NCI-H510A treated with DMSO at 0.1 percent for 48 hours (cell line): ENCODE measurements at places on chromosomes 5 and 9.
A peak's percentile ranks its signal among the peaks of the same experiment; 100 is the strongest.

GRCh38 chr5:174708476-174709207, 15.7 kb upstream of the MSX2 start:
- no peak for DNase-seq

- DNase-seq, result peak; percentile 84
Observed at GRCh38 chr9:132575005-132575609, 7.3 kb upstream of the BARHL1 start.

- no peak for DNase-seq
Observed at GRCh38 chr9:87718852-87719612, 6.9 kb upstream of the CTSL start.

- DNase-seq, result no peak
Observed at GRCh38 chr5:176744584-176744965, 65.8 kb upstream of the UNC5A start.

DNA sequence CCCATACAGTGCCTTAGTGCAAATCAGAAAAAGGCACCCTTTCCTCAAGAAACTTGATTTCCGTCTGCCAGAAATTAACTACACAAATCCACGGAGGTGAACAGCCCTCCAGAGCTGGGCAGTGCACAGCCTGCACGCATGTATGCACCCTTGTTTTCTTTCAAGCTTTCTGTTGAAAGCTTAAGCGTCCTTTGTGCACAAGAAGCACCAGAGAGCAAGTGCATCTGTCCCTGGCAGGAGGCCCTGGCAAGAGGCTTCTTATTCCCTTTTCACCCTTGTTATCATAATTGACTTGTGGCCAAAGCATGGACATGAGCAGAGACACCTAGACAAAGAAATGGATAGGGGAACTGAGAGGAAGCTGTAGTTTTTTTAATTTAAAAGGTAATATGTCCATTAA, 47.4 kb upstream of the ATG10 start:
- no peak for DNase-seq

GRCh38 chr5:170427672-170428236, 38.6 kb upstream of the KCNMB1 start:
- peak; percentile 21 for DNase-seq

DNA sequence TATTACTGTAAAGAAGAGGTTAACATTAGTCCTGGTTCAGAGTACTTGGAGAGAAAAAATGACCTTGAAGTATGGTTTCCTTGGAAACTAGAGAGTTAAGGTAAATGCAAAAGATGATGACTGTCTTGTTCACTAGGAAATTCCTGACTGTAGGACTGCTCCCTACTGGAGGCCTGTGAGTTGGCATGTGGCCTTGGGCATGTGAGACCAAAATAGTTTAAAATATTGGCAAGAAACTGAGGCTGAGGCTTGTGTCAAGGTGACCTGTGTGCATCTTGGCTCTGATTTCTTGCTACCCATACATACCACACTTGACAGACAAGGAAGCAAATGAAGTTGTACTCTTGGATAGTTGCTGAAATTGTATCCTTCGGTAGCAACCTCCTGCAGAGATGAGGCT, 96.5 kb downstream of the TARS1 start:
- no peak for DNase-seq

DNA sequence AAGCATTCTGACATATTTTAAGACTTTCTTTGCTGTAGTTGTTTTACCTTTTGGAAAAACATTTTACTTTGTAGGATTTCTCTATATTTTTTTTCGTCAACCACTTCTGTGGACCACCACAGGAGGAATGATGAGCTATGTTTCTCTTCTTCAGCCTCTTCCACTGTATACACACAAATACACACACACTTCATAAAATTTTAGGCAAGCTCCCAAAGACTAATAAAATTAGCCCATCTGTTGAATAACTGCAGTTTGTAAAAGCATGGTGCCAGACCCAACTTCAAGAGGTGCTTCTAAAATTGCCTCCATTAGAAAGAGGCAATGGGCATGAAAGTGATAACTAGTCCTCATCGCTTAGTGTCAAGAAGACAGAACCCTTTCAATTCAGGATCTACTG, 4.1 kb upstream of the CEP120 start:
- no peak for DNase-seq

- DNase-seq, result no peak
Observed at GRCh38 chr9:124758061-124758460, 13.1 kb downstream of the NR6A1 start.

DNA sequence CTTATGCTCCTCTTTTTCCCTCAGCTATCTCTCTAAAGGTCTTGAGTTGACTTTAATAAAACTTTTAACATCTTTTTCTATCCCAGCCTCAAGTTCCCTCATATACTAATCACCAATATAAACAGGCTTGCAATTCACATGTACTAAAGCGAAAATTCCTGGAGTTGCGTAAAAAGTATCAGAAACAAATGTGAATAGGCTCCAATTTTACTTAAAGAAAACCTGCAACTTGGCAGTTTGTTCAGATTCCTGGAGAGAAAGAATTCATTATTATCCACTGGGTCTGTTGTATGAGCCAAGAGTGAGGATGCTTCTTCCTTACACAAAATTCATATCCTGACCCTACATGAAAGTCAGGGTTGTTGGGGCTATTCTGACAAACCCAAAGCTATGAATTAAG, 384.2 kb downstream of the DTWD2 start:
- DNase-seq, result no peak

- no peak for DNase-seq
Observed at GRCh38 chr9:89409466-89409865, 88.4 kb downstream of the SEMA4D start.

- DNase-seq, result no peak
Observed at GRCh38 chr5:145792840-145793239, 42.3 kb downstream of the PRELID2 start.

DNA sequence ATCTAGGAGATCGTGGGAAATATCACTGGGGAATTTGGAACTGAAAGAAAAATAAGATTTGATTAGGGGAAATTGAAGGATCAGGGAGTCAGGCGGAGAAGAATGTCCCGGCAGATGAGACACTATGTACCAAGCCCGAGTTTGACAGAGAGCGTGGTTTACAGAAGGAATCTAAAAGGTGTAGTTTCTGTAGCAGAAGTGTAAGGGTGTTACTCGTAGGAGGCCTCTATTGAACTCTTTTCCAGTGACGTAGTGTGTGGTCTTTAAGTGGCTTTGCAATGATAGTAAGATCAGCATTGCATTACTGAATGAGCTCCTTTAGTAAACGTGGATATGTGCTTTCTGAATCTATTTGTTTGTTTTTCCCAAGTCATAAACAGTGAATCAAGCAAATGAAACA, 59.3 kb upstream of the CDKN2B start:
- DNase-seq, result no peak

GRCh38 chr9:87812375-87813118, 70.1 kb upstream of the SPATA31E1 start:
- DNase-seq, result no peak

DNA sequence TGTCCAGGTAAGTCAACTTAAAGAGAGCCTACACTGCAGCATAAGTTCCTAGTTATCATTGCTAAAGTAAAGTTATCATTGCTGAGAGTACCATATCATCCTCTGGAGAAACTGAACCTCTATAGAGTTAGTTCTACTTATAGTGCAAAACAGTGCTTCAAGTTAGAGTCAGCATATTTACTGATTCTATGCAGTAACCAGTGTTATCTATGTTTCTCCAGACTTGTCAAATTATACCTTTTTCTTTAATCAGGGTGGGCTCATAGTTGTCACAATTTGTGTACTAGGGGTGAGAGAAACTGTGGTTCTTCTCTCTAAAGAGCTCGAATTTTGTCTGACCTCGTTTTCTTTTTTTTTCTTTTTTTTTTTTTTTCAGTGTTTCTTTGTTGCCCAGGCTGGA, 79.6 kb downstream of the ANXA2R start:
- no peak for DNase-seq

- no peak for DNase-seq
Observed at GRCh38 chr5:123455640-123456039, 32.4 kb upstream of the CEP120 start.

DNA sequence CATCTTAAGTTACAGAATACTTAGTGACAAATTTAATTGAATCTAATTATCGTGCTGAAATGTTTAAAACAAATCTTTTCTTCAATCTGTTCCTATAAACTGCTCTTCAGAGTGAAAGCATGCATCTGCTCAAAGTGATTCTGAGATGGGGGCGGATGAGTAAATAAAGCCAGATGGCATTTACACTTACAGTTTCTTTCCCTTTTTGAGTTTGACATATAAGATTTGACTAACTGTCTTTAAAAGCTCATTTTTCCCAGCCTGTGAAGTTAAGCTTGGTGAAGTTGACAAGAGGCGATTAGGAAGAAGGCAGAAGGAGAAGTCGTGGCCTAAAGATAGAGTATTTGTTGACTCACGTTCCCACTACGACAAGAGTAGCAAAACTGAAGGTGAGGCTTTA, 137.4 kb downstream of the LPAR1 start:
- no peak for DNase-seq

- no peak for DNase-seq
Observed at GRCh38 chr9:18240213-18240612, 233.7 kb upstream of the ADAMTSL1 start.

- no peak for DNase-seq
Observed at GRCh38 chr5:83767409-83767992, 46.8 kb upstream of the HAPLN1 start.

- DNase-seq, result no peak
Observed at GRCh38 chr5:60492958-60493357, 207.0 kb downstream of the DEPDC1B start.
